ENCODE measurements at places on chromosomes 3 and 15. TPM values are rescaled to one million over a fixed set of nuclear protein-coding genes. Genes with fewer than 3 reads are reported as not detected.

Gene LRRC49
- 13.3 TPM for polyA plus RNA-seq

Gene AGBL1
- polyA plus RNA-seq: 0.26 TPM

Gene LXN
- 244 TPM for polyA plus RNA-seq

Gene PLA2G4D
- 0.18 TPM for polyA plus RNA-seq

Gene KLHL40
- polyA plus RNA-seq: not detected

GRCh38 chr3:100748220-100748619 is 38.9 kb downstream of the TFG start:
- DNase-seq: no peak

GRCh38 chr15:51969728-51970127 is 1.9 kb downstream of the LEO1 start:
- no peak for DNase-seq

DNA sequence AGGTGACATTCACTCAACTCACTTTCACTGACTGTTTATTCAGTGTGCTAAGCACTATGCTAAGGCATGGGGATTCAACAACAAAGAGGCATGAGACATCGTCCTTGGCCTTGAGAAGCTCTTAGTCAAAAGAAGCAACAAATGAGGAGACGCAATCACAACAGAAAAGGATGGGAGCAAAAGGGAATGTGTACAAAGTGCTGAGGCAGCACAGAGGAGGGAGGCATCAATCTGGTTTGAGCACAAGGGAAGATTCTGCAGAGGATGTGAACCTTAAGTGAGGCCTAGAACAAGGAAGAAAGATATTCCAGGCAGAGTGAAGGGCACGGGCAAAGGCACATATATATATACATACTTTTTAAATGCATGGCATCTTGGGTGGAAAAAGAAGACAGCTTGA is 151.3 kb downstream of the ERC2 start:
- no peak for DNase-seq

Data from right lung (tissue), 10 donors.